ENCODE measurements at places on chromosomes 3 and 15.

DNA sequence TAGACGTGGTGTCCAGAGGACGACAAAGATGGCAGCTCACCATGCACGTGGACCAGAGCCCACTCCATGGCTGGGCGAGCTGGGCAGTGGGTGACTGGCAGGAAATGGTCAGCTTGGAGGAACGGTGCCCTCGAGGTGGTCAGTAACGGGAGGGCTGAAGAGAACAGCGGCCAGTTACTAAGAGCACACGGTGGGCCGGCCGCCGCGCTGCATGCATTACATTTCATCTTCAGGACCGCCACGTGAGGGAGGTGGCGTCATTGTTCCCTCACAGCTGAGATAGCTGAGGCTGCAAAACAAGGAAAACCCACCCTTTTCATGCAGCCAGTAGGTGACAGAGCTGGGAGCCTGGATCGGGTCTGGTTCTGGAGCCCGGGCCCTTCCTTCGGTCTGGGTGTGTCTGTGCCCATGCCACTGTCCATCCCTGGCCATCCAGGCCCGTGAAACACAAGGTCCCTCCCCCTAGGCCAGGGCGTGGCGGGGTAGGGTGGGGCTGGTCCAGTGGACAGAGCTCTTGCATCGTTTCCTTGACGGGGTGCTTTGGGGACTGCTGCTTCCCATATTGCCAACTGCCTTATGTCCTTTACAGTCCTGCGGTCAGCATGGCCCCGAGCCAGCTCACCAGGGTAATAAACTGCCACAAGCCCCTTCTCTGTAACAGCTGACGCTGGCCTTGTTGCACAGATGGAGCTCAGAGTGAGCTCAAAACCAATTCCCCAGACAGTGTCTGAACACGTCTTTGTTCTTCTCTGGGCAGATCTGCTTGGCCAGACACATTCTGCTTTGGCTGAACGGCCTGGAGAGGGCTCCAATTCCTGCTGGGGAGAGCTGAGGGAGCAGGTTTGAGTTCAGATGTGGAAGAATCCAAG lies 51.8 kb downstream of the RGMA start:
- DNase-seq, result peak; percentile 67

- no peak for DNase-seq
Observed at GRCh38 chr3:157109267-157110141, 50.4 kb downstream of the CCNL1 start.

DNA sequence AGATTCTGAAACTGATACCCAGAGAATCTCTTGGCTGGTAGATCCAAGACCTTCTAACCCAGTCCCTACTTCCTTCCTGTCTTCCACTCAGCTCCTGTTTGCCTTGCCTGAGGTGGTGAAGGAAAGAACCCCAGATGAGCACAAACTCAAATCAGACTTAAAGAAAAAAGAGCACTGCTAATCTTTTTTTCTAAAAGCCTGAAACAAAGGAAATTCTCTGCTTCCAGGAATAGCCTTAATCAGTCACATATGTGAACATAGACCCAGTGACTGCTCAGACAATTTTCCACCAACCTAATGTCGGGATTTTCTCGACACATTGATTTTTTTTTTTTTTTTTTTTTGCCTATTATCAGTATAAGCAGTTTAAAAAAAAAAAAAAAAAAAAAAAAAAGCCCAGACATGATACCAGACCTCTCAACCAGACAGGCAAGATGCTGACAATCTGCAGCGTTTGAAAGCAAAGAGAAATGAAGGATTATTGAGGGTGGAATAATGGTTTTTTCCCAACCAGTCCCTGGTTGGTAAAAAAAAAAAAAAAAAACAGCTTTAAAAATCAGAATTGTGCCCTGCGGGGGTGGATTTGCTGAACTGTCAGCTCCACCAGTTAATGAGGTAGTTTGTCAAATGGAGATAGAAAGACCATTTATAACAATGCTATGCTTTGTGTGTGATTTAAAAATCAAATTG lies 256.8 kb upstream of the RARB start:
- DNase-seq, result peak; percentile 57

GRCh38 chr3:81707996-81708395 lies 53.4 kb downstream of the GBE1 start:
- no peak for DNase-seq

DNA sequence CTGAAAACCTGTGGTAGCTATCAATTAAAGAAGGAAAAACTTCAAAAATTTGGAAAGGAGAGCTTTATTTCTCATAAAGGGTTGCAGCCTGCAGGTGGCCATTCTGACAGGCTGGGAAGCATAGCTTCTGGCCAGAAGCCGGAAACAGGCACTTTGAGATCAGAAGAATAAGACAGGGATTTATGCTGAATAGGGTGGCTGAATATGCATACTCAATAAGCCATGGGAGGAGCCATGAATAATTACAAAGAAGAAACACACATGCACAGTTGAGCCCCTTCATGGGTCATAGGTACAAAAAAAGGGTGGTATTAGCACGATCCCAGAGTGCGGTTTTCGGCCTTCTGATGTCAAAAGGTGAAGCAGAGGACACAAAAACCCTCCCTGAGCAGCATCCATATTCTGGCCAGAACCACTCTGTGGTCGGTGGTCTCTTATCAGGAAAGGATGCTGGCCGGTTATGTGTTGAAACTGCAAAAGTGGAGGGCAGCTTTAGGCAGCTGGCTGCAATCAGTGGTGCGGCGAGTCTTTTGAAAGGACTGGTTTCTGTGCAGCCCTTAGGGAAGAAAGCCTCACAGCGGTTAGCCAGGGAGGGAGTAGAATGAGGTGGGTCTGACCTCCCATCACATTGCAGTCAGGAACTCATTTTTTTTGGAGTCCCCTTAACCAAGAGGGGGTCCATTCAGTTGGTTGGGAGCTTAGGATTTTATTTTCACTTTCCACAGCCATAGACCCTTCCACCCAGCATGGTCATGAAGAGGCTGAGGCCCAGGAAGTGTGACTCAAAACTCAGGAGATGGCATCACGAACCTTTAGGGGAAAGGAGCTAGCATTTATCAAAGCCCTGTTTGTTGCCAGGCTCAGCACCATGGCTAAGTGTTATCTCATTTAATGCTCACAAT lies 34.7 kb upstream of the CCDC174 start:
- DNase-seq, result no peak

DNA sequence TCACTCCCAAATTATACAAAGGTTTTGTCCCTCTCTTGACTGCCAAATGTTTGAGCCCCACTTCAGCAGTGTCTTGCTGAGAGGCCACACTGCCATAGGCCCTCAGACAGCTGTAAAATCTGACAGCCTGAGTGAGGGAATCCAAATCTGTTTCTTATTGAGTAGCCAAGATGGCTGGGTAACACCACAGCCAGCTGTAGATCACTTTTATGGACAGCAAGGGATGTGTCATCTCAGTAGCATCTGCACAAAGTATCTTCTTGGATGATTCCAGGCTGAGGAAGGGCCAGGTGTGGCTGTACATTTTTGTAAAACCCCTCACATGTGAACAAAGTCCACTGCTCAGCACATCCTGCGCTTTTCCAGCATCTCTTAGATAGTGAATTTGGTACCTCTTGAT lies 237.0 kb upstream of the LRTM1 start:
- DNase-seq, result peak; percentile 88

GRCh38 chr15:57118013-57118799 lies 199.8 kb downstream of the TCF12 start:
- peak; percentile 42 for DNase-seq

Data from fibroblast of upper back skin (primary cell).